ENCODE measurements at places on chromosomes 5 and 9. TPM values are rescaled to one million over a fixed set of nuclear protein-coding genes. Genes with fewer than 3 reads are reported as not detected.

Gene SLC9A3
- 5.6 TPM for total RNA-seq

Gene CCDC127
- total RNA-seq, result 24.1 TPM

Gene ZNF483
- 7.3 TPM for total RNA-seq

Gene PCDHGA7
- total RNA-seq, result not detected

Gene NMUR2
- total RNA-seq, result not detected

Gene ARL10
- 0.85 TPM for total RNA-seq

Gene FAM153A
- total RNA-seq, result not detected

Gene HSPB3
- total RNA-seq, result not detected

Gene HEMGN
- not detected for total RNA-seq

Gene FCN2
- not detected for total RNA-seq

Gene CCL19
- not detected for total RNA-seq

Gene CD274
- total RNA-seq, result 4.4 TPM

Gene DIPK1B
- total RNA-seq, result 32.6 TPM

Gene FRMD3
- 1.4 TPM for total RNA-seq

Gene ZNF618
- total RNA-seq, result 0.23 TPM

Gene LRRC19
- total RNA-seq, result not detected

Gene C5orf58
- total RNA-seq, result not detected

Gene NME5
- total RNA-seq, result 1.9 TPM

Gene LIX1
- not detected for total RNA-seq

Gene CFAP90
- not detected for total RNA-seq

Gene STKLD1
- total RNA-seq, result 3.1 TPM

Gene LTC4S
- 9.7 TPM for total RNA-seq

Gene AHRR
- total RNA-seq, result 13.6 TPM
